ENCODE measurements at places on chromosomes 7 and 10. TPM values are rescaled to one million over a fixed set of nuclear protein-coding genes. Genes with fewer than 3 reads are reported as not detected.
A peak's percentile ranks its signal among the peaks of the same experiment; 100 is the strongest.

SEMA3C gene
- not detected for total RNA-seq

DNA sequence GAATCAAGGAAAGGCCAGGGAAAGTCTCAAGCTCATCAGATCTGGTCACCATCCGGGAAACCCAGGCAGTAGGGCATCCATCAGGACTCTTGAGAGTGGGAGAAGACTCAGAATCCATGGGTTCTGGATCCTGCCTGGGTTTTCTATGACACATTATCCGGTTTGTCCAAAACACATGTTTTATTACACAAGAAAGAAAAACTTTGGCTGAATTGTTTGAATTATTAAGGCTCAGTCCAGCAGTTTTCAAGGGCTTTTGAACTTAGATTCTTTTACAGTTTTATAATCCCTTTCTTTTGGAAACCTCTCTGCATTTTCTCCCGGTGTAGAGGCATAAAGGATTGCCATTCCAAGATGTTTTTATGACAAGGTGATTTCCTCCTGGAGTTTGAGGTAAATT is 528.5 kb upstream of the MGMT start:
- peaks cover 6% of the 10 kb centered on the region for H3K27me3 ChIP-seq
- DNase-seq, result no peak
- no peak overlapping the region for H3K4me3 ChIP-seq
- H3K27ac ChIP-seq, result no peak overlapping the region
- H3K36me3 ChIP-seq, result no peaks in the 10 kb centered on the region

DNA sequence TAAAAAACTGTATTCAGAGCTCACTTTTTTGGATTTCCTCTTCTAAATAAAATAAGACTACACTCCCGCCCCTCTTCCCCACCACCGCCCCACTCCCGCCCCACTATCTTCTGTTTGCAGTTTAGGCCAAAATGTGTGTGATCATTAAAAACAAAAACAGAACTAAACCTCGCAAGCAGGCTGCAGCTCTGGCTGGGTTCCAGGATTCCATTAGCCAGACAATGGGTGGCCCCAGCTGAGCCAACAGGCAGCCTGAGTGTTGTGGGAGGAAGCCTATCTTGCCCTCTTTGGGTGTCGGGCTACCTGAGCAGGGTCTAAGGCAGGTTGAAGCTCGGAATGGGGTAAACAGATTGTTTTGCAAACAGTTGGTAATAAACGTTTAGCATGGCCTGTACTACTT is 41.7 kb downstream of the ARL4A start:
- H3K4me3 ChIP-seq, result no peak overlapping the region
- H3K4me1 ChIP-seq, result peaks cover 20% of the 10 kb centered on the region
- no peaks in the 10 kb centered on the region for H3K27me3 ChIP-seq
- DNase-seq, result no peak
- no peak overlapping the region for H3K27ac ChIP-seq

- H3K4me3 ChIP-seq, result no peak overlapping the region
- H3K27ac ChIP-seq, result no peak overlapping the region
- no peaks in the 10 kb centered on the region for H3K4me1 ChIP-seq
These were observed 78.3 kb downstream of the HTR7 start for GRCh38 chr10:90779548-90779947.

KCND2 gene
- total RNA-seq, result not detected

GRCh38 chr10:88505680-88506215 is 77.4 kb downstream of the RNLS start:
- no peaks in the 10 kb centered on the region for H3K4me1 ChIP-seq
- no peaks in the 10 kb centered on the region for H3K27me3 ChIP-seq
- no peak overlapping the region for H3K4me3 ChIP-seq
- no peaks in the 10 kb centered on the region for H3K36me3 ChIP-seq

- peaks cover 36% of the 10 kb centered on the region for H3K4me1 ChIP-seq
- H3K36me3 ChIP-seq, result peaks cover 11% of the 10 kb centered on the region
- DNase-seq, result peak; percentile 61
- peak overlapping the region; percentile 82 for H3K27ac ChIP-seq
These were observed 581 bp downstream of the FAM3C start for GRCh38 chr7:121395494-121395960.

UNCX gene
- total RNA-seq, result not detected

ASAH2 gene
- 3.9 TPM for total RNA-seq
